Large intestine (tissue), 12 donors: ENCODE measurements at places on chromosomes 11 and 22. TPM values are rescaled to one million over a fixed set of nuclear protein-coding genes. Genes with fewer than 3 reads are reported as not detected.

DNA sequence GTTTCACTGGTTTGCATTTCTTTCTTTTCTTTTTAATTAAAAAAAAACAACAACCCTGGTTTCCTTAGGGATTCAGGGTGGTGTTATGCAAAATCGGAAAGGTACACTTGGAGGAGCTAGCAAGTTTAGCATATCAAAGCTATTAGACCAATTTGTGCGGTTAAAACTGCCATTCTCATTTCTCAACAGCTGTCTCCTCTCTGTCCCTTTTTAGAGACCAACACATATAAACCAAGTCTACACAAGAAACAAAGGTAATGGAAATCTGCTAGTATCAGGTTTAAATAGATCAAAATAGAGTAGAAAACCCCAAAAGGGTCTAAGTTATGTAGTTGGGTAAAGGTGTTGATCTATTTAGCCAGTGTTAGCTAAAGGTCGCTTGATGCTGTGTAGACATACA, 1.7 kb upstream of the SESN3 start:
- no peak for DNase-seq

DNA sequence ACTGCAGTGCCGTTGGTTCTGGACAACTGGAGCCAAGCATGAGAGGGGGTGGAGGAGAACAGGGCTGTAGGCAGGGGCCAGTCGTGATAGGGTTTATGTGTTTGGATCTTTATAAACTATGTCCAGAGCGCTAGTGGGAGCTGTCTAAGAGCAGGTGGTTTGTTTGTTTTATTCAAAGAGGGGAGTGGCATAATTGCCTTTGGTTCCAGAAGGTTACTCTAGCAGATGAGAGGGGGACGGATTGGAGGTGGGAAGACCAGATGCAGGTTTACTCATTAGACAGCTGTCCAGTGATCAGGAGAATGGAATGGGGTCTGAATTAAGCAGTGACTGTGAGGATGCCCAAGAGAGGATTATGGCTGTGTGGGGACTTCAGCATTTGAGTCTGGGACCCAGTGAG, 109.3 kb upstream of the TBCEL start:
- DNase-seq, result peak; percentile 28

DNA sequence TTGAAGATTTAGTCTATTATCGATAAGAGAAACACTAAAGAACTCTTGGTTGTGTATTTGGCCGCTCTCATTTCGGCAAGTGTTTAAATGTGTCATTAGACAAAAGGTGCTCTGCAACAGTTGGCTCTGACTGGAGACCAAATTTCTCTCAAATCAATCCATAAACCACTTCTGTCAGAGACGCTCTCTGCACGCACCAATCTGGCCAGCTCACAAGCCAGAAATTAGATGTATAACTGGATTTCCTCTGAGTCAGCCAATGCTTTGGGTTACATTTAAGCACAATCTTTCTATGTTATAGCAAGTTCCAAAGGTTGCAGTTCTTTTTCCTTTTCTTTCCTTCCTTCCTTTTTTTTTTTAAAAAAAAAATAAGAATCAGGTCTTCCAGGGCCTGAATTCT, 17.6 kb upstream of the PARVA start:
- no peak for DNase-seq

GRCh38 chr11:134668796-134669195, 256.8 kb upstream of the B3GAT1 start:
- DNase-seq, result no peak

DNA sequence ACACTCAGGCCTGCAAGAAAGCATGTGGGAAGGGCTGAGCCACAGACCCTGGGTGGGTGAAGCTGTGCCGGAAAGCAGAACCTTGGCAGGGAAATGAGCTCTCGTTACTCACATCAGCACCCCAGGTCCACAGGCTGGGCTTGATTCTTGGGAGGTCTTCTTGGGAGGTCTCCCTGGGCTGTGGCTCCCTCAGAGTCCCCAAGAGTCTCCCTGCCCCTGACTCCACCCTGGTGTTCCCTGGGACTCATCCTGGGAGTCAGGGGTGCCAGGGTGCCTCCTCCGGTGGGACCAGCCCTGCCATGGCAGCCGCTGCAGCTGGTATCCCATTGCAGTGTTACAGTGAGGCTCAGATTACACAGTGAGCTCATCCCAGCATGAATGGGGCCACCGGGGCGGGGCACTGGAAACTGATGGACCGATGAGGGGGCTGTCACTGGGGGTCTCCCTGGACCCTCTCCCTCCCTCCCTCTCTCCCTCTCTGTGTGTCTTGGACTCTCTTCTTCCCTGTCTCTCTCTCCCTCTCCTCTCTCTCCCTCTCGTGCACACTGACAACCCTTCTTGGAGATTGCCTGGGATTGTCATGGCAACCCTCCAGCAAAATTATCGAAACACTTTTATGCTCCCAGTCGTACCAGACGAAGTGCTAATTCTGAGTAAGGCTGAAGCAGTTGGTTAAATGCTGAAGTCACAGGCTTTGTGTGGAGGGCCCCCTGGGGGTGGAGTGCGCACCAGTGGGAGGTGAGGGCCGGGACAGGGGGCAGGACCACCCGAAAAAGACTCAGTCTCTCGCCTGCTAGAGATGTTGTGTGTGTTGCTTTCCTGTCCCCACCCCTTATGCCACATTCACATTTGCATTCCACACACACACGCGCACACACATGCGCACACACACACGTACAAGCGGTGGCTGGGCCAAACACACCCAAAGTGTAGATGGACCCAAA, 8.6 kb upstream of the C11orf96 start:
- DNase-seq, result peak; percentile 32

DNA sequence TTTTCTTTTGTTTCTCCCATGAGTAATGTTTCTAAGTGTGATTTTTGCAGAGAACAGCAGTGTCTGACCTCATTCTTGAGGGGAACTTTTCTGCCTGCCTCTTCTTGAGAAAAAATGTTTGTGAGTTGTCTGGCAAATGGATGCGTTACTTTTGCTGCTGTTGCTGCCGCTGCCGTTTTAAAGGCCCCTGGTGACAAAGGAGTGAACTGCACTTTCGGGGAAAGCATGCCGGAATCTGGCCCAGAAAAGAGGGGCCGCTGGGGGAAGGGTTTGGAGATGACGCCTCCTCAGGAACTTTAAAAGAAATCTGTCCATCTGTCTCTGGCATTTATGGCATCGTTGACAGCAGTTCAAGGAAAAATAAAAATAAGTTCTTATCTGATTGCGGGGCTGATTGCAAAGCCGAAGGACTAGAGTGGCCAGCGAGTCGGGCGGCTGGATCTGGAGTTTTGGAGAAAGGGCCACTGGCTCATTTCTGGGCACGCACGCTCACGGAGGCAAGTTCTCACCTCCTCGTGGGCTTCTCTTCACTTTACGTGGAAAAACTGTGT, 16.5 kb downstream of the ZBTB16 start:
- DNase-seq, result no peak

DNA sequence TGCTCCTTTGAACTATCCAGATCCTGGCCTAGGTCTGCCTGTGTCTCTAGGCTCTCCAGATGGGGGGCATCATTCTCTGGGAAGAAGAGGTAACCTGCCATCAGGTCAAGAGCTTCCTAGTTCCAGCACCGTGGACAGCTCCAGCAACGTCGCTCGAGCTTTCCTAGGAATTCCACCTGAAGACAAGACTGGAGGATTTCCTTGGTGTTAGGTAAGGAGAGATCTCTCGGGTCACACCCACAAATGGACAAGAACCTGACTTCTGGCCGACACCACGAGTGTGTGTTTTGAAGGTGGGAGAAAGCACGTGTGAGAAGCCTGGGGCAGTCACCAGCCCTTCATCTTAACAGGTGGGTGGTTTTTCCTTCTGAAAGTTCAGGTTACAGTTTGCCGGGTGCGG, 1.2 kb downstream of the PRG3 start:
- no peak for DNase-seq

SULT4A1 gene
- 5.0 TPM for polyA plus RNA-seq

OR6T1 gene
- not detected for polyA plus RNA-seq
